HFFc6 (cell line): ENCODE measurements at places on chromosomes 16 and 17.

GRCh38 chr16:88345721-88346560, 36.8 kb upstream of the ZNF469 start:
- no peaks in the 10 kb centered on the region for H3K4me1 ChIP-seq
- peaks cover 9% of the 10 kb centered on the region; the same call in 1 of the 2 replicates for H3K36me3 ChIP-seq
- H3K27ac ChIP-seq = no peak overlapping the region
- no peak for DNase-seq
- H3K4me3 ChIP-seq = no peak overlapping the region

GRCh38 chr16:57998992-57999365, 1.5 kb downstream of the ZNF319 start:
- peak overlapping the region; percentile 27 for H3K27ac ChIP-seq
- H3K27me3 ChIP-seq = no peaks in the 10 kb centered on the region
- peaks cover 45% of the 10 kb centered on the region for H3K4me1 ChIP-seq
- no peak for DNase-seq
- no peaks in the 10 kb centered on the region; the same call in 1 of the 2 replicates for H3K36me3 ChIP-seq

DNA sequence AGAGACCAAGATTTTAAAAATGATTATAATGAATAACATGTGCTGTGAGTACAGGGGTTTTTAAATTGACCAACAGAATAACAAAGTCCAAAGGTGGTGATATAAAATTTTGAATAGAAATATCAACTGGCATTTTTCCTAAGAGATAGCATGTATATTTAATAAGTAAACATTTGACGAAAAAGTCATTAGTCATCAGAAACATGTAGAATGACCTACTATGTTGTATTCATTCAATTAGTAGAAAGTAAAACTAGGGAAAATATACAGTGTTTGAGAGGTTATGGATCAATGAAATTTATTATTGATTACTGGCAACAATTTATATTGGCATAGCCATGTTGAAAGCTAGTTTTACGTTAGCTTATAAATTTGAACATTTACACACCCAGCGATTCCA, 30.6 kb upstream of the CNTNAP4 start:
- no peak overlapping the region for H3K27ac ChIP-seq
- no peaks in the 10 kb centered on the region for H3K4me1 ChIP-seq
- H3K4me3 ChIP-seq = no peak overlapping the region
- no peaks in the 10 kb centered on the region for H3K36me3 ChIP-seq

- no peak overlapping the region for H3K27ac ChIP-seq
- H3K36me3 ChIP-seq = peaks cover 8% of the 10 kb centered on the region; the same call in 1 of the 2 replicates
- H3K4me1 ChIP-seq = peaks cover 39% of the 10 kb centered on the region
These were observed 6.2 kb downstream of the CCR7 start for GRCh38 chr17:40558890-40559563.

DNA sequence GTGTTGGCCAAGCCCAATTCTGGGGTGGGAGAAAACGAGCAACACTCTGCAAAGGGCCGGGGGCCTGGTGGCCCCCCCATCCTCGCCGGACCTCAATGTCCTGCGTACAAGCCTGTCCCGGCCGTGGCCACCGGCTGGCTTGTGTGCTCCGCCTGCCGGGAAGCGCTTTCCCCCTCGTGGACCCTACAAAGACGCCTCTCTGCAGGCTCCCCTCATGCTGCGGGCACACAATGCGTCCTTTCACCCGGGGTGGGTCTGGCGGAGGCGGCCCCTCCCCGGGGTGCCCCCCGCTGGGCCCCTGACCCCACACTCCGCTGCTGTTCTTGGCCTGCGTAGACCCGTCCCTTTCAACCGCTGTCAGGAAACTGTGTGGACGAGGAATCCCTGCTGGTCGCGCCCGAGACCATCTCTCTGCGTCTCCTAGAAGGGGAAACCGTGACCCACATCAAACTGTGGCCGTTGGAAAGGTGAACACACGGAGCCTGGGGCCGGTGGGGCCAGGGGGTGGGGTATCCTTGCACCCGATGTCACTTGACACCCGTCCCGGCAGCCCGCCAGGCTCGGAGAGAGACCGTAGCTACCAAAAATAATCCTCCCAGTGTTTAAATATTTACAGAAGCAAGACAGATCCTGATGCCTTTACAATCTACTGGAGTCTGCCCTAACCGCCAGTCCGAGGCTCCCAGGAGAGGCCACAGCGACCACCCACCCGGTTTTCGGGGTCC, 43.6 kb downstream of the TBC1D16 start:
- H3K36me3 ChIP-seq = no peaks in the 10 kb centered on the region
- peak overlapping the region; percentile 85 for H3K27ac ChIP-seq
- H3K4me3 ChIP-seq = peak overlapping the region; percentile 81
- DNase-seq = no peak

DNA sequence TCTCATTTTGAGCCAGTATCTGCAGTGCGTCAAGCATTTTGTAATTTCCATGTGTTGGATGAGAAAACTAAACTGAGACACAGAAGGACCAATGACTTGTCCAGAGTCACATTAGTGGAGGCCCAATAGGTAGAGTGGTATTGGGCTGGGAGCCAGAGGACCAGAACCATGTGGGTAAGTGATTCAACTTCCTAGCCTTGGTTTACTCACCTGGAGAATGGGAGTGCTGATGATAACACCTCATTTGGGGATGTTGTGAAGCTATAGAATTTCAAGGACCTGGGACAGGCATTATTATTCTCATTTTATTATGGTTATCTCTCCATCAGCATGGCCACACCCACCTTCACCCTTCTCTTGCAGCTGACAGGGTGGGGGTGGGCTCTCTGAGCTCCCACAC, 8.1 kb downstream of the CPNE2 start:
- H3K4me1 ChIP-seq = peaks cover 27% of the 10 kb centered on the region
- no peak for DNase-seq
- H3K27ac ChIP-seq = no peak overlapping the region
- peaks cover 2% of the 10 kb centered on the region for H3K27me3 ChIP-seq
- no peak overlapping the region for H3K4me3 ChIP-seq
- no peaks in the 10 kb centered on the region for H3K36me3 ChIP-seq

DNA sequence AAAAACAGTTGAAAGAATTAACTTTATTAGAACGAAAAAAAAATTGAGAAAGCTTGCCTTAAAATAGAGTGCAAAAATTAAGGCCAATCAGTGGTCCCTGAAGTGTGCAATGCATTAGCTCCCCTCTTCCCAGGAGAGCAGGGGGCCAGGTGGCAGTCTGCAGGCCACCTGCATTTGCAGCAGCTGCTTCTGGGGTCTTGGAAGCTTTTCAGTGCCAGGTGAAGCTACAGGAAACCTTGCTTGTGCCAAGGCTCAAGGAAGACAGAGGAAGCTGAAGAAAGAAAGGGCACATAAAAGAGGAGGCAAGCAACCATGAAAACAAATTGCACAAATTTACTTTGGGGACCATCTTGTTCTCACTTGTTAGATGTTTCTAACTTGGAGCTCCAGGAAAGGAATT, 50.5 kb upstream of the MTMR4 start:
- no peaks in the 10 kb centered on the region for H3K4me1 ChIP-seq
- H3K36me3 ChIP-seq = no peaks in the 10 kb centered on the region
- DNase-seq = no peak

DNA sequence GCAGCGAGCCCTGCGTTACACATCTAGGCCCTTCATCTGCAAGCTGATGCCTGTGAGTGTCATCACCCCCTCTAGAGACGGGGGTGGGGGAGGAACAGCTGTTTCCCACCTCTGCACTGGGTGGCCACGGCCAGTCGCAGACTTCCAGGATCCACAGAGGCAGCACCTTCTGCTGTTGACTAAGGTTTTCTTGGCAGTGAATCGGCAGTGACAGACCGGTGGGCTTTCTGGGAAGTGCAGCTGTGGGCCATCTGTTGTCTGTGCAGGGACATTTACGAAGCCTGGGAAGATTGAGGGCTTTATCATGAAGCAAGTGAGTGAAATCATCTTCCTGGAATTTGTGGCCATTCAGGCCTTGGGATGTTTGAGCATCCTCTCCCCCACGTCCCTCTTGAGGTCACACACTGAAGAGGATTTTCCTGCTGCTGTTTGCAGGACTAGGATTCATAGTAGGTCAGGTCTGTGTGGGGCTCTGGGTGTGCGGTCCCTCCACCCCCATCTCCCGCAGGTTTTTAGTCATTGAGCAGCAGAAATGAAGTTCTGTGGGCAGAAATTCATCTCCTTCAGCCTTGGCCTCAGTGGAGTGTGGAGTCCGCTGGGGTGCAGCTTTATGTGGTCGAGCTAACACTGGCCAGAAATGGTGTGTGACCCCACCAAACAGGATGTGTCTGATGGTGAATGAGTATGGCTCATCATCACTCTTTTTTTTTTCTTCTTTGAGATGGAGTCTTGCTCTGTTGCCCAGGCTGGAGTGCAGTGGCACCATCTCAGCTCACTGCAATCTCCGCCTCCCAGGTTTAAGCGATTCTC, 12.0 kb downstream of the PGS1 start:
- peaks cover 68% of the 10 kb centered on the region for H3K4me1 ChIP-seq
- peaks cover 16% of the 10 kb centered on the region for H3K36me3 ChIP-seq

- peaks cover 7% of the 10 kb centered on the region; the same call in 1 of the 2 replicates for H3K36me3 ChIP-seq
- H3K4me3 ChIP-seq = no peak overlapping the region
- DNase-seq = no peak
- no peak overlapping the region; the same call in 1 of the 2 replicates for H3K27ac ChIP-seq
These were observed 31.2 kb upstream of the BCAR1 start for GRCh38 chr16:75282466-75283281.

DNA sequence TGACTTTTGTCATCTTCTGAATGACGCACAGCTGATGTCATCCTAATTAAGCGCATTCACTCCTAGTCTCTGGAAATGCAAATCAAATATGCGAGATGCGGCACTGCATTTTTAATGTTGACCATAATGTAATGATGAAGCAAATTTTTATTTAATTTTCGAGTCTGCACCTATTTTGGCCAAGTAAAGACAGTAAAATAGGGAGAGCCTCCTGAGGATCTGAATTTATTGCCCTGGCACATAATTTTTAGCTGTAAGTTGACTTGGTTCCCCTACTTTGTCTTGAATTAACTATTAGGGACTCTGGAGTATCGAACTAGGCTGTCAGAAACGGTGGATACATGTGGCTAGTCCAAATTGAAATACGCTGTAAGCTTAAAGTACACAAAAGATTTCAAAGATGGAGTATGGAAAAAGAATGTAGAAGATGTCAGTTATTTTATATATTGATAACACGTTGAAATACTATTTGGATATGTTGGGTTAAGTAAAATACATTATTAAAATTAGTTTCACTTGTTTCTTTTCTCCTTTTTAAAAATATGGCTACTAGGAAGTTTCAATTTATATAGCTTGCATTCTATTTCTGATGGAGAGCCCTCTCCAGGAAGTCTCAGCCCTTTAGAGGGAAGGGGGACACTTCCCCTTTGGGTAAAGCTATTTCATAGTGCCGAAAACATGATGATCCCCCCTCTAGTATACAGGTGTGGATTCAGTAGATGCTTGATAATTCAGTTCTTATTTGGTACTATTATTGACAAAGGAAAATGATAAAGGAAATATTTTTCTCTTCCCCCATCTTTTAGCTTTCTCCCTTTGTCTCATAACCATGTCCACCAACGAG, 991 bp downstream of the KPNA2 start:
- peaks cover 50% of the 10 kb centered on the region for H3K4me1 ChIP-seq
- H3K27ac ChIP-seq = peak overlapping the region; percentile 90
- no peak for DNase-seq

GRCh38 chr16:87424266-87424665, 32.1 kb downstream of the MAP1LC3B start:
- H3K4me1 ChIP-seq = no peaks in the 10 kb centered on the region
- no peak for DNase-seq
- peaks cover 24% of the 10 kb centered on the region for H3K36me3 ChIP-seq
- no peak overlapping the region for H3K4me3 ChIP-seq

DNA sequence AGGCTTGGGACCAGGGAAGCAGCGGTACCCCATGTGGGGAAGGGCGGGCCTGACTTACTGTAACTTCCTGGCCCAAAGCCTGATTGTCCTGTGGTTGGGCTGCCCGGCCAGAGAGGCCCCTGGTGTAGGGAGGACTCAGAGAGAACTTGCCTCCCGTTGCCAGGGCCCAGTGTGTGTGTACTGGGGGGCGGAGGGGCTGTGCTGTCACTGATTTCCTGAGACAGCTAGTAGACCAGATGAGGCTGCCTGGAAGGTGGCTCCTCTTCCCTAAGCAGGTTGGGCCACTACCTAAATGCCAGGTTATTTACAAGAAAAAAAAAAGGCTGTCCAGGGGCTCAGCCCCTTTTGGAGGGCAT, 16.7 kb downstream of the SOCS3 start:
- H3K27ac ChIP-seq = peak overlapping the region; percentile 99
- H3K4me1 ChIP-seq = peaks cover 49% of the 10 kb centered on the region
- H3K27me3 ChIP-seq = peaks cover 1% of the 10 kb centered on the region
- peak; percentile 88 for DNase-seq
- H3K4me3 ChIP-seq = peak overlapping the region; percentile 80

DNA sequence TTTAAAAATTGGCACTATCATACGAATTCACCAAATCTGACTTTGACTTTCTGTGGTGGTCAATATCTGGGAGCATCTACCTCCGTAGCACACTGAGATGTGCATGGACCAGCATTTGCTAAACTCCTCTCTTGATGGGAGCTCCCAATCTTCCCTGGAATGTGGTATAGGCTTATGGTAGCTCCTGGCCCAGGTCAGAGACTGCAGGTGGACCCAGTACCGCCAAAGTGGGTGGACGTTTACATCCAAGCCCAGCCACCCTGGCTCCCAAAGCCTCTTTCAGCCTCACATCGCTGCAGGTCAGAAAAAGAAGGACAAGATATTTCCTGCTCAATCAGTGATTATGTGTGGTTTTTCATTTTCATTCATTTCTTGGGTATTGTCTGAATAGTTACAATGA, 43.1 kb upstream of the NKD1 start:
- H3K36me3 ChIP-seq = no peaks in the 10 kb centered on the region
- H3K4me3 ChIP-seq = no peak overlapping the region
- H3K27me3 ChIP-seq = peaks cover 13% of the 10 kb centered on the region
- no peak overlapping the region for H3K27ac ChIP-seq
- DNase-seq = no peak

- no peak overlapping the region for H3K4me3 ChIP-seq
- H3K27ac ChIP-seq = no peak overlapping the region
- no peak for DNase-seq
- H3K4me1 ChIP-seq = peaks cover 11% of the 10 kb centered on the region
- H3K27me3 ChIP-seq = peaks cover 3% of the 10 kb centered on the region
These were observed 5.0 kb downstream of the SCARF1 start for GRCh38 chr17:1640329-1641064.

GRCh38 chr17:7191571-7192270, 12.6 kb upstream of the ASGR1 start:
- H3K27ac ChIP-seq = no peak overlapping the region
- peaks cover 13% of the 10 kb centered on the region for H3K36me3 ChIP-seq
- no peak for DNase-seq
- no peaks in the 10 kb centered on the region for H3K4me1 ChIP-seq
- H3K4me3 ChIP-seq = no peak overlapping the region
